ENCODE measurements at places on chromosomes 1 and 21.
A peak's percentile ranks its signal among the peaks of the same experiment; 100 is the strongest.

GRCh38 chr1:52122384-52122783 lies 19.5 kb upstream of the ZFYVE9 start:
- DNase-seq, result no peak

DNA sequence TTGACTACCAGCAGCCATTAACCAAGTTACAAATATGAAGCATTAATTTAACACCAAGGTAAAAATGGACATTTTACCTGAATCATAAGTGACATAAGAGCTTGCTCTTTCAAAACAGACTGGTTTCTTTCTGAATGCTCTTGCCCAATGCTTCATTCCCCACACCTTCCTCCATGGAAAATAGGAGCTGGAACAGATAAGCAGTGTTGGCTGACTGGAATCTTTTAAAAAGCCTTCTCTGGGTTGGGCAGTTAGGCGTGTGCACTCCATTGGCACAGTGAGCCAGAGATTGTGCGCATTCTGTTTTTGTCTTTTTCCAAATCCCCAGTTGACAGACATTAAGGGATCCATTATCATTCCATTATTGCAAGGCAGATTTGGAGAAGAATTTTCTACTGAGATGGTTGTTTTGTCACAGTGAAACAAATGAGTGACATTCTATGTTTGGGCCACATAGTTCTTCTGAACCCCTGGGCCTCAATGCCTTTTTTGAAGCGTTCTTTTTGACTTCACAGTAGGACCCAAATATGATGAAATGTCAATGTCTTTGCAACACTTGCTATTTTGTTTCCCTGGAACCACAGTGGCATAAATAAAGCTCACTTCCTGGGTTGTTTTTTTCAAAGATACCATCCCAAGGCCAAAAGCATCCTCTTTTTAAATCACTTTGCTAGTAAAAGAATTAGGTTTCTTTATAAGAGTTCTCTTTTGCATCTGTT lies 32.3 kb downstream of the LRRC8B start:
- no peak for DNase-seq

GRCh38 chr1:37720231-37721130 lies 28.2 kb downstream of the CDCA8 start:
- no peak for DNase-seq

- DNase-seq, result no peak
These were observed 2.0 kb downstream of the ADAMTS1 start for GRCh38 chr21:26842974-26843932.

- no peak for DNase-seq
These were observed 22.3 kb downstream of the GPA33 start for GRCh38 chr1:167067904-167068303.

DNA sequence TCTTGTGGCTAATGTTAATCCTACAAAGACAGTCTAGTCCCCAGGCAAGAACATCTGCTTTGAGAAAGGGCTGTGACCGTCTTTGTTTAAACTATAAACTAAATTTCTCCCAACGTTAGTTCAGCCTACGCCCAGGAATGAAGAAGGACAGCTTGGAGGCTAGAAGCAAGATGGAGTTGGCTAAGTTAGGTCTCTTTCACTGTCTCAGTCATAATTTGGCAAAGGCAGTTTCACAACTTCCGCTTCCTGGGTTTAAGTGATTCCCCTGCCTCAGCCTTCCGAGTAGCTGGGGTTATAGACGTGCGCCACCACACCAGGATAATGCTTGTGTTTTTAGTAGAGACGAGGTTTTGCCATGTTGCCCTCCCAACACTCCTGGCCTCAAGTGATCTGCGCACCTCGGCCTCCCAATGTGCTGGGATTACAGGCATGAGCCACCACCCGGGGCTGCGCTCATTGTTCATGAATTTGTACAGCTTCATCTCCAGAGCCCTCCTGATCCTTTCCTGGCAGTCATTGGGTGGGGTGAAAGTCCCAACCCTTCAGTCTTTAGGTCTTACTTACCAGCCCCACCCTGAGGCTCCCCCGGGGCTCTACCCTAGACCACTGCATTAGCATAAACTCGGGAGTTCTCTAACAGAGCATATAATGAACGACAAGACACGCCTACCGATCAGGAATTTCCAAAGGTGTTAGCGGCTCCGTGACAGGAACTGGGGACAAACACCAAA lies 4.9 kb upstream of the MASP2 start:
- DNase-seq, result no peak

DNA sequence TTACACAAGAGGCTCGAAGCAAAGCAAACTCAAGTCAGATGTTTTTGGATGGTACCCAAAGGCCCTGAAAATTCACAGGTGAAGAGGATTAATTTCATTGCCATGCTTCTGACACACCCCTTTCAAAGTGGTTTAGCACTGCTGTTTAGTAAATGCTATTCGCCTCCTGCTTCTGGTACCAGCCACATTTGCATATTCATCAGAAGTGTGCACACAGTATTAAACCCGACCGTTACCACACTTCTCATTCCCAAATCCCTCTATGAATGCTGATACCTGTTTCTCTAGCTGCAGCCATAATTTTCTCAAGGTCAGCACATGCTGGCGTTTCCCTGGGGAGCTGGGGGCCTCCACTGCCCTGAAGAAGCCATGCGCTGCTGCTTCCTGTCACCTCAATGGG lies 179.8 kb upstream of the DAB1 start:
- no peak for DNase-seq

- DNase-seq, result no peak
These were observed 53.2 kb downstream of the CNN3 start for GRCh38 chr1:94873520-94874351.

GRCh38 chr1:84883286-84883685 lies 9.7 kb downstream of the LPAR3 start:
- DNase-seq, result no peak

- DNase-seq, result no peak
These were observed 185.6 kb downstream of the RHOU start for GRCh38 chr1:228920831-228921230.

DNA sequence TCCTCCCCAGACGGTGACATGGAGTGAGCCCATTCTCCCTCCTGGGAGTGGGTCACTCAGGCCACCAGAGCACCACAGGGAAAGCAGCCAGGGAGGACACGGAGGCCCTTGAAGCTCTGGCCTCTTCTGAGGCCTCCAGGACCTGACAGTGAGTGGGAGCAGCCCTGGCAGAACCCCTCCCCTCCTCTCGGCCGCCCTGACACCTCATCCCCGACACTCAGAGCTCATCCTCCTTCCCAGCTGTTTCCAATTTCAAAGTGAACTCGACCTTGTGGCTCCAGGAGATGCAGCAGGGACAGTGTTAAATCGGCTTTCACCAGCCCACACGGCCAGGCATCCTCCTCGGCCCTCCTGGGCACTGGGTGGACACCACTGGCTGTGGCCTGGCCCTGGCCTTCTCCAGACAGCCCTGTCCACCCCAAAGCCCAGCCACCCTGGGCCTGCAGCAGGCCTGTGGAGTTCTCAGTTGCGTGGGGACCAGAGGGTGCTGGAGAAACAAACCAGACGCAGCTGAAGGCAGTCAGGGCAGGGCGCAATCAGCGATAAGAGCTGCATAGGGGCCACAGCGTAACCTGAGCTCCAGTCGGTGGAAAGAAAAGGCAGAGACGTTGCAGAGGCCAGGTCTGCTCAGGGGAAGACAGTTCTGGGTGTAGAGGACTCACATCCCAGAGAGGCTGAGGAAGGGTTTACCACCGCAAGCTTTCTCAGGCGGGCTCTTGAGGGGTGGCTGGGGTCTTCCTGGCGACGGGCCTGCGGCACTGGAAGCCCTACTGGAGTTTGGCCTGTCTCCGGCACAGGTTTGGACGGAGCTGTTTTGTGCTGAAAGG lies 27.1 kb downstream of the FTCD start:
- no peak for DNase-seq

DNA sequence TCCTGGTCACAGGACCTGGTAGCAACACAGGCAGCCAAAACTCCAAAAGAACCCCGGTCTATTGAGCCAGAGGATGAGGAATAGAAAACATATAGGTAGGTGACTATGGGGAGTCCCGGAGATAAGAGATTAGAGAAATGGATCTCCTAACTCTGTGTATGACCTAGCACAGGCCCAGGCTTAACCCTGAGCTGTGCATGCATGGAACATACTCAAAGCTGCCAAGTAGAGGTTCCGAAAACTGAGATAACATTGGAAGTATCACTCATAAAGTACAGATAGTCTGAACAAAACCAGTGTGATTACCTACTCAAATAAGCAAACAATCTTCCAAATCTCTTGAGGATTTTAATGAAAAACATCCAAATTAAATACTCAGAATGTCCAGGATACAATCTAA lies 31.5 kb upstream of the PRDX6 start:
- DNase-seq, result no peak

DNA sequence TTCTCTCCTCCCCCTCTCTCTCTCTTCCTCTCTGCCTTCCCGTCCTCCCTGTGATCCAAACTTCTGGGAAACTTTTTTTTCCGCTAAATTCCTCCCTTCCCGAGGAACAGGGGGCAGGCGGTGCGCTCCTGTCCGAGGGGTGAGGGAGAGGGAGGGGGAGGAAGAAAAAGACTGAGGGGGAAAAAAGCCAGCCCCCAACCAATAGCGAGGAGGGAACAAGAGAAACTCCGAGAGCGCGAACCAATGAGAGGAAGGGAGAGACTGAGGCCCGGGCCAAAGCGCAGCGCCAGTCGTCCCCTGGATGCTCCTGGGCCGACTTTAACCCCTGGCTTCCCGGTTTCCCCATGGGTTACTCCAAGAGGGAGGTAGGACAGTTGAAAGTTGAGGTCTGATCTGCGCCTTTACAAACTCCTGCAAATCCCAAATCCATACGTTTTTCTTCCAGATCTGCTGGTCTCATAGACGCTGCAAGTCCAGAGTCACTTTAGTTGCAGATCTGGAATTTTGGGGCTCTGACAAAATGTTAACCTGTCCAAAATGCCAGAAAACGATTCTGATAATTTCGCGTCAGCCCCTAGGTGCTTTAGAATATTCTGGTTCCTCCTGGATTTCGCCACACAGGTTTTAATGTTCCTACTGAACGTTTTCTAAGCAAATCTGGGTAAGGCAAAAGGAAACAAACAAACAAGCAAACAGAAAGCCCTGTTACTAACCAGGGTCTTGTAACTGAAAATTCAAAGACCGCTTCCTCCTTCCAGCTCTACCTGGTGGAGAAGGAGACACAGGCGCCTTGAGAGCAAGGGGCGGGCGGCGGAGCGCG lies at the start of gene TBX15:
TSS of gene TBX15 (minus strand) at position 158 of the 820 bp plus-strand sequence. CDS start 548 bp downstream, outside the sequence.
- DNase-seq, result no peak

- no peak for DNase-seq
These were observed 33.5 kb upstream of the WASF2 start for GRCh38 chr1:27523337-27524020.

GRCh38 chr1:93874025-93874651 lies 4.9 kb downstream of the DNTTIP2 start:
- no peak for DNase-seq

GRCh38 chr1:177969109-177969508 lies 749 bp downstream of the SEC16B start:
- no peak for DNase-seq

DNA sequence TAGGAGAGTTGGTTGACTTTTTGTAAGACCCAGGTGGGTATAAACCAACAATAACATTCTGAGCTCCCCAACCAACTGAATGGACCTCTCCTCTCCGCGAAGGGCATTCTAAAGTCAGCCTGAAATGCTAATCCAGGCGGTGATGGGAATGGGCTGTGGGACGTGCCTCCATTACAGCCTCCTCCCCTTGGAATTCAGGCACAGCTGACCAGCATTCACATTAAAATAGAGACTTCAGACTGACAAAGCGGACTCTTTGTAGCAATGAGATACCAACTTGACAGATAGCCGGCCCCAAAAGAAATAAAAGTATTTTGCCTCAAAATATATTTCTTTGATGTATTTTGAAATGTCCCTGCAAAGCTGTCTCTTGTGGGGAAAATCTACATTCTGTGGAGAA lies 101.7 kb downstream of the KIF26B start:
- DNase-seq, result no peak

GRCh38 chr1:54804471-54805132 lies 3.5 kb upstream of the TTC22 start:
- DNase-seq, result no peak

- no peak for DNase-seq
These were observed 19.0 kb upstream of the DNASE2B start for GRCh38 chr1:84379138-84379916.

DNA sequence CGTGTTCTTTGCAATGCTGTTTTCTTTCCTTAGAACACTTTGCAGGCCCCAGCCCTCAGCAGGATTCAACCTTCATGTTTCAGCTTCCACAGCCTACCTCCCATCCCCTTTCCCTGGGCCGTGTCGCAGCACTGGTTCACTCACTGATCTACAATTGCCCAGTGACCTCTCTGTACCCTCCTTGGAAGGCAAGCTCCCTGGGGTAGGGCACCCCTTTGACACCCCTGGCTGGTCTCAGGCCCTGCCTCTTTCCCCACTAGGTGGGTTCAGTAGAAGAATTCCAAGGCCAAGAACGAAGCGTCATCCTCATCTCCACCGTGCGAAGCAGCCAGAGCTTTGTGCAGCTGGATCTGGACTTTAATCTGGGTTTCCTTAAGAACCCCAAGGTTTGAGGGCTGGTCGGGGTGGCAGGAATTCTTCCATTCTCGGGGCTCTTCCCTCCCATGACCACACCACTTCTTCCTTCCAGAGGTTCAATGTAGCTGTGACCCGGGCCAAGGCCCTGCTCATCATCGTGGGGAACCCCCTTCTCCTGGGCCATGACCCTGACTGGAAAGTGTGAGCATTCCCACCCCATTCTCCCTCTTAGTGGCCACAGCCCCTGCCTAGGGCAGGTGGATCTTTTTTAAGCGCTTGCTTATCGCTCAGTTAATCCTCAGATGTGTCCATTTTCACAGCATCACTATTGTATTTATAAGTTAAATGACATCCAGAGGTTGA lies 7.3 kb downstream of the RHOC start:
- no peak for DNase-seq

DNA sequence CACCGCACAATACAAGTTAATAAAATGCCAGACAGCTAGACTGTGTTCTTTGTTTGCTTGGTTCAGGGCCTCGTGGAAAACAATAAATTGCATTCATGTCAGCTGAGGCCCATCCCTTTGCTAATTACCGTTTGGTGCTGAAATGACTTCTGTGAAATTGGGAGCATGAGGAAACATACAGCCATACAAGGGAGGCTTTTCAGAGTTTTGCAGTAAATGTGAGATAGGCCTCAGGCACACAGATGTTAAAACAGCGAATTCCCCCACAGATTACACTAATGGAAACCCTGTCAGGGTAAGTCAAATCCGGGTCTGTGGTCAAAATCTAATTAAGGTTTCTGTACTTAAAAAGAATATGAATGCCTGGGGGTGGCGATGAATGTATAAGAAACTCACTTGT lies 173.5 kb upstream of the LMO4 start:
- peak; percentile 37 for DNase-seq

DNA sequence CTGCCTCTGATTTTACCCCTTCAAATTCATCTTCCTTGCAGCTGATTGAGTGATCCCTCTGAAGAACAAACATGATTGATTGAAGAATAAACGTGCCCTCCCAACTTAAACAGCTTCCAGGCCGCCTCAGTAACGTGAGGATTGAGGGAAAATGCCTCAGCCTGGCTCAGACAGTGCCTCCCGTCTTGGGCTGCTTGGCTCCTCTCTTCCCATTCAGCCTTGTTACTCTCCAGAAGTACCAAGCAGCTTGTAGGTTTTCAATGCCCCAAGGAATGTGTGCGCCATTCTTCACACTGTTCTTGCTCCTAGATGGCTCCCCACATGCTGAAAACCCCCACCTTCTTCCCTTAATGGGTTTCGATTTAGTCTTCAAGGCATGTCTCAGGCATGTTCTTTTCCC lies 51.8 kb downstream of the ST6GALNAC5 start:
- DNase-seq, result no peak
